PC-3 (cell line): ENCODE measurements at places on chromosomes 16 and 17.

DNA sequence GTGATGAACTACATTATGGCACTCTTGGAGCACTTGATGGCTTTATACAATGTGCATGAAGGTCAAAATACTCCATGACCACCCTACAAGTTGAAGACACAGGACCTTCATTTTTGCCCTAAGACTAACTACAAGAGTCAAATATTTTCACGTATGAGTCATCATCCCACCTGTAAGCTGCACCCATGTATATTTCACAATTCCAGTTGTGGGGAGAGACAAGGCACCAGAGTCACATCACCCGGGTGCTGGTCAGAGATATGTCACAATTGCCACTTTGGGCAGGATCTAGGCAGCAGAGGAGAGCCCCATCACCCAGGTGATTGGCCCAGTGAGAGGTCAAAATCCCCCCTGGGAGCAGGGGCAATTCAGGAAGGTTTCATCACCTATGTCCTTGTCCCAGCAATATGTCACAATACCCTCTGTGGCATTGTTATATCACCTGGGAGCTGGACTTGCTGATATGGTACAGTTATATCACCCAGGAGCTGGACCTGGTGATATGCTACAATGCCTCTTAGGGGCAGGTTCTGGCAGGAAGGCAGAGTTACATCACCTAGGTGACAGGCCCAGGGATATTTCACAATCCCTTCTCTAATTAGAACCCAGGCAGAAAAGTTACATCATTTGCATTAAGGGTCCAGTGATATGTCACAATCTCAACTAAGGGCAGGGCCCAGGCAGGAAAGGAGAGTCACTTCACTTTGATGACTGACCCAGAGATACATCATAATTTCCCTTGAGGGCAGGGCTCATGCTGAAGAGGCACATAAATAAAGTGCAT, 1839.2 kb downstream of the TP53TG3F start:
- no peak for DNase-seq

DNA sequence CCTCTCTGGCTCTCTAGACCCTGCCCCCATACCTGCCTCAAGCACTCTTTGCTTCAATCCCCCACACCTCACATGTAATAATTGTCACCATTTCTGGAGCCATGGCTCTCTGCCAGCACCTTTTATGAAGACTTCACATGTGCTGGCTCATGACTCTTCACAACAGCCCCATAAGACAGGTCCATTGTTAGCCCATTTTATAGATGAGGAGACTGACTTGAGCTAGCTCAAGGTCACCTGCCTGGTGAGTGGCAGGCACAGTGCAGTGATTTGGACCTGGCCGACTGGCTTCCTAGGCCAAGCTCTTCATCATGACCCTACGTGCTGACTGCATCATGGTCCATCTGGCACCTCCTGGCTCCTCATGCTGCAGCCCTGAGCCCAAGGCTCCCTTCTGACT, 25.0 kb downstream of the FAM20A start:
- no peak for DNase-seq

DNA sequence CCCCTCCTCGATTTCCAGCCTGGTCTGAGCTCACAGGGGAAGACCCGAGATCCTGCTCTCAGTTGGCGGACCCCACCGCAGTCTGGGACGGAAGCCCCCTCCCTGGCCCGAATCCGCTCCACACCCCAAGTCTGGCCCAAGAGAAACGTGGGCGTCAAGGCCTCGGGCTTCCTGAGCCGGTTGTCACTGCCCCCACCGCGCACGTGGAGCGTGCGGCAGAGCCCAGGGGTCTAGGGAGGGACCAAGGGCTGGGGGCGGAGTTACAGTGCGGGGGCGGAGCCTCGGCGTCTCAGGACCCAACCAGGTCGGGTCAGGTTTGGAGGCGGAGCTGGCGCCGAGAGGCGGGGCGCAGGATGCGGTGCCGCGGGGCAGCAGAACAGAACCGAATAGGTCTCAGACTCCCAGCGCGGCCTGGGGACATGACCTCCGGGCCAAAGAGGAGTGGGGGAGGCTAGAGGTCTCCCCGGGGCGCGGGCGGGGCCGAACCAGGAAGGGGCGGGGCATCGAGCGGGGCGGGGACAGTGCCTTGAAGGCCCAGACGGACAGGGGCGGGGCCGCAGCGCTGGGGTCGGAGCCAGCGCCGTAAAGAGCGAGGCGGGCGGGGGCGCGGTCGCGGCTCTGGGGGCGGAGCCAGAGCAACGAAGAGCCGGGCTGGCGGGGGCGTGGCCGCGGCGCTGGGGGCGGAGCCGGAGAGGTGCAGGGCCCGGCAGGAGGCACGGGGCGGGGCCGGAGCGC, 431 bp upstream of the ZFPM1 start:
- DNase-seq: peak; percentile 90

GRCh38 chr16:57507136-57508034, 21.1 kb upstream of the DOK4 start:
- no peak for DNase-seq

GRCh38 chr17:38674014-38674748, 576 bp downstream of the EPOP start:
- DNase-seq: no peak
